Bronchial epithelial cell (primary cell): ENCODE measurements at places on chromosomes 6 and 20. TPM values are rescaled to one million over a fixed set of nuclear protein-coding genes. Genes with fewer than 3 reads are reported as not detected.

NOTCH4 gene
- 0.26 and 0.38 TPM in 2 replicates for total RNA-seq

GSTA2 gene
- not detected in 2 replicates for total RNA-seq

DNA sequence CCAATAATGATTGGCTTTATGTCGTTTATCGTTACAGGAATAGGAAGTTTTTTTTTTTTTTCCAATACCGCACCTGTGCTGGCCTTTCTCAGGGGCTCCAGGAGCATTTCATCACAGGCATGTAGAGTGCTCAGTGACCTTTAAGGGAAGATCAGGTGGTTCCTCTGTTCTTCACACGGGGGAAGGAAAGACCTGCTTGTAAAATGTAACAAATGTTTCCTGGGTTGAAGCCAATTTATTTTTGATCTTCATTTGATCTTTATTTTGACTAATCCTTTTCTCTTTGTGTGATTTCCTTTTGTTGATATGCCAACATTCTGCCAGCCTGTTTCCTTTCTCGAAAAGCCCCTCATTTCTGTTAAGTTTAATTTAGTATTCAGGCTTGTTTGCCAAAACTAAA is 61.9 kb upstream of the HBS1L start:
- DNase-seq: no peak

GRCh38 chr20:47768016-47768824 is 17.1 kb downstream of the SULF2 start:
- DNase-seq: no peak

- DNase-seq: no peak
Observed at GRCh38 chr20:8492173-8492572, 360.1 kb downstream of the PLCB1 start.

DNA sequence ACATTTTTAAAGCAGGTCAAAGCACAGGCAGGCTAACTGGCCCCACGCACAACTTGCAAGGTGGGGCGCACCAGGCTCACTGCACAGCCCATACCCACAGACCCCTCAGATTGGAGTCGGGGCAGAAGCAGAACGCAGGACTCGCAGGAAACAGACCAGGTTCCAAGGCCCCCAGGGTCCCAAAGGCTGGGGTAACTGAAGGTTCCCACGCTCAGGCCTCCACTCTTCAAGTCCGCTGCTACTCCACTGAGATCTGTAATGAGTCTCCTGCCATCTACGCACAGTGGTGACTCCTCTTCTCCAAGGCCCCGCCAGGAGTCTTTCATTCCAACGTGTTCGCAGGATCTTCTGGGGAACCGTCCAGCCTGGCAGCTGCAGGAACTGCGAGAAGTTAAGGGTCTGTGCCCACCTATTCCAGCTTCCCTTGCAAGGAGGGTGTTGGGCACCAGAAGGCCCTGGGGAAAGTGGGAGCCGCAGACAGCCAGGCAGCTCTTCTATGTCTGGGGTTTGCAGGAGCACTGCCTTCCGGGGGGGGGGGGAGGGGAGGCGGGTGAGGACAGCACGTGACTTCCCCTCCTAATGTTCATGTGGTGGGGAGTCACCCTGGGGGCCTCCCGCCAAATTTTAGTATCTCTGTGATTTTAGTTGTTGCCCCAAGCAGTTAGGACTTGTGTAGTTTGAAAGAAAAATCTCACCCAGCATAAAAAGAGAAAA is 2.0 kb upstream of the TAF4 start:
- DNase-seq: no peak

DNA sequence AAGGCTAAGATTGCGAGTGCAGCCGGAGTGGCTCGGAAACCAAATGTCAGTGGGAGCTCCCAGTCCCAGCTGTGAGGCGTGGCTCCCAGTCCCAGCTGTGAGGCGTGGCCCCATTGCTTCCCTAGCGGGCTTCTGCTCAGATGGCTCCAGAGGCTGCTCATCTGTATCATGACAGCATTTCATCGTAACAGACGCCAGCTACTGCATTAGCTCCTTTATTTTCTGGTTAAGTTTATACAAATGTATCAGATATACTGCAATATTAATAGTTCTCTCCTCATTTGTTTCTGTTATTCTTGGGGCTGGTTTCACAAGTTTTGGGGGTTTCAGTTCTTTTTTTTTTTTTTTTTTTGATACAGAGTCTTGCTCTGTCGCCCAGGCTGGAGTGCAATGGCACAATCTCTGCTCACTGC is 34.7 kb upstream of the TBXT start:
- DNase-seq: no peak

DNA sequence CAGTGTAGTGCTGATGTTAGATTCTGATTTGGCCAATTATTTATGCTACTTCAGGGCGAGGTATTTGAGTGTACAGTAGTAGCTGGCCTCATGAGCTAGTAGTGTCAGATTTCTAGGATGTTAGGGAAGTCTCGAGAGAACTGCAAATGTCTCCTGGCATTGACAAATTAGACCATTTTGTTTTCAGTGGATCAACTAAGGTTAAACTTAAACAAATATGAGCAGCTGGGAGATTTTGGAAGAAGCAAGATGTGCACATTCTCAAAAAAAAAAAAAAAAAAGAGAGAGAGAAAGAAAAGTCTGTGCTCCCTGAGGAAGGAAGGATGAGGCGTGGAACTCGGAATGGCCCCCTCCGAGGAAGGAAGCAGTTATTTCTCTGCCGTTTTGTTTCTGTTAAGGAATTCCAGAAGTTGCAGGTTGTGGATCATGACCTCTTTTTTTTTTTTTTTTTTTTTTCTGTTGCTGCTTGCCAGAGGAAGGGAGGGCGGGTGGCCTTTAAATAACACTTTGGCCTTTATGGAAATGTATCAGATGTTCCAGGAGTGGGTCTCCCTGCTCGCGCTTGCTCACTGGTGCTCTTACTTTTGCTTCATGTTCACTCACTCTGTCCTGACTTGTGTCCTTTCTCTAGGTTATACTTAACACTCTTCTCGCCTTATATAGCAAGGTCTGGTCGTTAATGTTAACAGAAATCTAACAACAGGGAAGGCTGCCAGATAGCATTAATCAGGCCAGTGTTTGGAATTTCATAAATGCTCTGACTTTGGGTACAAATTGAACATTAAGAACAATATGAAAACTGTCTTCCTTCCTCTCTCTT is 124.4 kb downstream of the TCP11 start:
- DNase-seq: no peak

GRCh38 chr20:47191074-47191673 is 165.3 kb downstream of the ZMYND8 start:
- peak; percentile 93 for DNase-seq
